ENCODE measurements at places on chromosomes 12 and 14. TPM values are rescaled to one million over a fixed set of nuclear protein-coding genes. Genes with fewer than 3 reads are reported as not detected.

DNA sequence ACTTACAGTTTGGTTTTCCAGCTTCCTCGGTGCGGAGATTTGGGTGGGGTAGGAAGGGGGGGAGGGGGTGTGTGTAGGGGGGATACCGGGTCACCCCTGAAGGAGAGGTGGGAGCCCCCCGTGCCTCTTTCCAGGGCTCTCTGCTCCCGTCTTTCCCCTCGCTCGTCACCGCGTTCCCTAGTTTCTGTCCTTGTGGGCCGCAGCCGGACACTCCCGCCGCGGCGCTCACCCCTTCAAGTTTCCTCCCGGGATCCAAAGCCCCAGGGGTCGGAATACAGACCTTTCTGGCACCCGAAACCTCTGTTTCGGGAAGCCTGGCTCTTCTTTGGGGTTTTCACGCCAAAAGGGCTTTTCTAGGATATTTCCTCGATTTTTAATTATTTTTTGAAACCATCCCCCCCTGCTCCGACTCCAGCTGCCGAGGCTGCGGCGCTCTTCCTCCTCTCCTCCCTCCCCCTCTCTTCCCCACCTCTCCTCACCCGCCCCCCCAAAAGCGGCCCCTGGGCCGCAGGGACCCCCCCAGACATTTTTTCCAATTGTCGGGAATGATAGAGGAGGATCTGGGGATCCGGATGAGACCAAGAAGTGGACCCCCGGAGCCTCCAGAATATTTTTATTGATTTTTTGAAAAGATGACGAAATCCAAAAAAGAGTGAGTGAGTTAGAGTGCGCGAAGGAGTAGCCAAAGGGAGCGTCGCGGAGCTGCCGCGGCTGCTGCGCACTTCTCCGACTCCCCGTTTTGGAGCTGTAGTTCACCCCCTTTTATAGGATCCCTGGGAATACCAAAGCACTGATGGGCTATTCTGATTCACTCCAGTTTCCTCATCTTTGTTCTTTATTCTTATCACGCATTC is 1.7 kb downstream of the CCND2 start:
- DNase-seq, result no peak

DNA sequence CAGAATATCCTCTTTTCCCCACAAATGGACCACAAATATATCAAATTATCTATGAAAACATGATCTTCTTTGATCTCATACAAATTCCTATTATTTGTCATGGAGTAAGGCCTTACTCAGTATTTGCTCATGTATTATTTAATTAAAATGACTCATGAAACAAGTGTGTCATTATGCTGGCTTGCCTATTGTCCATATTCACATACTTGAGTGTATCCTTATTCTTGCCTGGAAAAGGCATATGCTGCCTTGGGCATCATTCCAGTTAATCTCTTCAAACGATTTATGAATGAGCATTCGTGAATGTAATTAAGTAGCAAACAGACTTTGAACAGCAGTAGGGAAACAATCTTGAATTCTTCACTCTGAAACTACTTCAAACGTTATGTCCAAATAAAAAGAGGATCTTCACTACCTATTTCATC is 22.6 kb upstream of the SNRPF start:
- no peak for DNase-seq

The RPGRIP1 gene
- not detected for total RNA-seq

DNA sequence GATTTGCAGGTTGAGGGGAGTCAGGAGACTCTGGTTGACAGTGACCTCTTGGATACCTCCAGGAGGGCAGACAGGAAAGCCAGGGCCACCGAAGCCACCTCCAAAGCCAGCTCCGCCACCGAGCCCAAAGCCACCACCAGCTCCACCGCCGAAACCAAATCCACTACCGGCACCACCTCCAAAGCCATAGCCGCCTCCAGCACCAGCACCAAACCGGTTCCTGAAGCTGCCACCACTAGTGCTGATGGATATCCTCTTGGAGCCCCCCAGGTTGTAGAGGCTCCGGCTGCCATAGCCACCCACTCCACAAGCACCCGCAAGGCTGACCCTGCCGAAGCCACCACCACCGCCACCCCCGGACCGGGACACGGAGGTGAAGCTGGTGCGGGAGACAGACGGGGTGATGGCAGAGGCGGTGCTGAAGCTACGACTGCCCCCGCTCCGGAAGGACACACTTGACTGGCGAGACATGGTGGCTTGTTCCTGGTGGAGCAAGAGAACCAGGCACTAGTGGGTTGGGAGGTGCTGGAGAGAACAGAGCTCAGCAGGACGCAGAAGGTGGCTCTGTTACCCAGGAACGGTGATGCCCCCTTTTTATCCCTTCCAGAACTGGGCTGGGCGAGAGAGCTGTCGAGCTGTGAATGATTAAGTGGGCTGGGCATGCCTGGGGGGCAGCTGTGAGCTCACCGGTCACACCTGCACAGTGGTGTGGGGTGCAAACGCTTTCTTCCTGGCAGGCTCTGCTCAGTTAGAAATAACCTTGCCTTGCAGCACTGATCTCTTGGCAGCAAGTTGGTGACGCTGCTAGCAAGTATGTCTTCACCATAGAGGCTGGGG is at the start of gene KRT5:
Gene KRT5, minus strand, starts transcription at position 569 of the 837 bp plus-strand sequence. Its CDS starts 98 bp downstream, at position 471.
- no peak for DNase-seq

DNA sequence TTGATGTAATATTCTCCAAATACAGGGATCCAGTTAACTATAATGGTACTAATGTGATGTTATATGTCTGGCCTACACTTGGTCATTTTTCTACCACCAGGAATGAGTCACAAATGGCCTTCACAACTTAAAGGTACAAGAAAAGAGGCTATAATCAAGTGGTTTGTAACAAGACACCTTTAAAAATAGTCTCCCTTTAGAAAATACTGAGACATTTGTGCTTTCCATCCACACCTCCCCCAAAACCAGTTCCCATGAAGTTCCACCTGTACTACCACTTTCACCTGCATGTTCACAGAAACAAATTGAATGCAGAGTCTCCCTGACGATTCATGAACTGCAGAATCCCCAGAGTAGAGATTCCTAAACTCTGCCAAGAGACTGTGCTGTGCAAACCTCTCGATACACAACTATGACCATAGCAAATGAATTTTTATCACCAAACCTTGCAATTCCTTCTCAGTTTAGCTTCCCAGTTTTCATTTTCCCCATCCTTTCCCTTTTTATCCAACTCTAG is 6.0 kb downstream of the BTG1 start:
- DNase-seq, result no peak

The MDGA2 gene
- not detected for total RNA-seq

The PLBD1 gene
- 65.5 TPM for total RNA-seq

The PPFIA2 gene
- total RNA-seq, result 2.2 TPM

GRCh38 chr12:47165934-47166333 is 86.2 kb upstream of the AMIGO2 start:
- no peak for DNase-seq

DNA sequence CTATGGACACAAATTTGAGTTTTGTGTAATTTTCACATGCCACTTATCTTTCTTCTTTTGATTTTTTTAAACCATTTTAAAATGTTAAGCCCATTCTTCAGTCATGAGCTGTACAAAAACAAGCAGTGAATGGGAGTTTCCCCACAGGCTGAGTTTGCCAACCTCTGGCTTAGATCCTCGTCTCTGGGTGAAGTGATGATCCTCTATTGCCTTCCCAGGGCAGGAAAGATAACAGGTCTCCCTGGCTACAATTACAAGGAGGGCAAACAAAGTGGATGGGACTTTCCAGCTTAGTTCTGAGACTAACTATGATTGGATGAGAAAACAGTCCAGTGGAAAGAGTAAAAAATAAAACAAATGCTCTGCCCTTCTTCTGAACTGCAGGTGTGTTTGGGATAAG is 203.7 kb downstream of the SPTSSA start:
- no peak for DNase-seq

- no peak for DNase-seq
Observed at GRCh38 chr14:100748403-100748802, 21.7 kb downstream of the DLK1 start.

DNA sequence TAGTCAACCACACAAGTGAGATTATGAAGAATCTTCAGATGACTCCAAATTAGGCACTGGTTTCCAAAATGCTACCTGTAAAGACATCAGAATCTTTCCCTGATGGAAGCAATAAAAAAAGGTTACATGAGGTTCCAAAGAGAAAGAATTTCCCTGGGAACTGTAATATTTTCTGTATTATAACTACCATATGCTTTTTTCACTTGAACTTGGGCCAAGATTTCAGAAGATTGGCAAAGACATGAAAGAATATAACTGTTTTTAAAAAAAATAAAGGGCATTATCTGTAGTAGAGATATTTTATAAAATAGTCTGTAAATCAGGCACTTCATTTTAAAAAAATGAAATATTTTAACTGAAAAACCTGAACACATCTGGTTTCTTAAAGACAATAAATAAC is 12.9 kb downstream of the HECTD1 start:
- no peak for DNase-seq

DNA sequence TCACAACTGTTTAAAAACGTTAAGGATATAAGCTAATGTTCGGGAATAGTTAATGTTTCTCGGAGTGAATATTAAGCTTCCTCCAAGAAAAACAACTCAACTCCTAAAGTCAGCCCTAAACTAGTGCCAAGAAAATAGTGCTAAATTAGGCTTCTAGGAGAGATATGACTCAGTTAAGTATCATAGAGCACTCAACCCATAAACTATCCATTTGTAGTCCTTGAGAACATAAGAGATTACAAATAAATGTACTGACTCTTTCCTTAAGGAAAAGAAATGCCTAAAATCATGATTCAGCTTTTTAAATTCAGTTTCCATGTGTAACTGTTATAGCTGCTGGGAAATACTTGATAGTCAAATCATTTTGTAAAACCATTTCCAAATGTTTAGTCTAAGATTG is 117.1 kb downstream of the HMGA2 start:
- DNase-seq, result no peak

The SERPINA10 gene
- total RNA-seq, result 0.31 TPM

- DNase-seq, result peak; percentile 97
Observed at GRCh38 chr12:46382964-46383653, 10.5 kb upstream of the SLC38A2 start.

DNA sequence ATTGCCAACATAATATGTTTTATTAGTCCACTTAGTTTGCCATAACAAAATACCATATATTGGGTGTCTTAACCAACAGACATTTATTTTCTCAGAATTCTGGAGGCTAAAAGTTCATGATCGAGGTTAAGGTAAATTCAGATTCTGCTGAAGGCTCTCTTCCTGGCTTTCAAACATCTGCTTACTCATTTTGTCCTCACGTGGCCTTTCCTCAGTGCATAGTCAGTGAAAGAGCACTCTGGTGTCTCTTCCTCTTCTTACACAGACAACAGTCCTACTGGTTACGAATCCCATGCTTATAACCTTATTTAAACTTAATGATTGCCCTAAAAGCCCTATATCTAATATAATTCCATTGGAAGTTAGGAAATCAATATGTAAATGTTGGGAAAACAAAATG is 479.7 kb downstream of the FSCB start:
- DNase-seq, result no peak

GRCh38 chr12:5914387-5915149 is 30.5 kb downstream of the ANO2 start:
- DNase-seq, result no peak

The OTOGL gene
- 0.47 TPM for total RNA-seq

DNA sequence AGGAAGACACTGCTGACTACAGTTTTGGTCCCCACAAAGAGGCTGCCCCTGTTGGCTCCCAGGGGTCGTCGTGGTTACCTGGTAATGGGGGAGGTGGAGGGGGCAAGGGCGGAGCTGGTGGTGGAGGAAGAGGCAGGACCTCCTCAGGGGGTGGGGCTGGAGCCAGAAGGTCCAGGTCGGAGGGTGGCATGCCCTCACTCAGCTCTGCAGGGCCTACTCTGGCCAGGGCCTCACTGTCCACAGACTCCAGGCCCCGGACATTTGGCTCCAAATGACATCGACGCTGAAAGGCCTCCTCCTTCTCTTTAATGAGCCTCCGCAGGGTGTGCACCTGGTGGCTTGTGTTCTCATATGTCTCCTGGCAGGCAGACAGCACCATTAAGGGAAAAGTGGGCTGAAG is 28.5 kb downstream of the PRPF40B start:
- no peak for DNase-seq

- DNase-seq, result no peak
Observed at GRCh38 chr12:94401326-94401725, 58.3 kb downstream of the CEP83 start.

The PLEKHG3 gene
- total RNA-seq, result 90.1 TPM

DNA sequence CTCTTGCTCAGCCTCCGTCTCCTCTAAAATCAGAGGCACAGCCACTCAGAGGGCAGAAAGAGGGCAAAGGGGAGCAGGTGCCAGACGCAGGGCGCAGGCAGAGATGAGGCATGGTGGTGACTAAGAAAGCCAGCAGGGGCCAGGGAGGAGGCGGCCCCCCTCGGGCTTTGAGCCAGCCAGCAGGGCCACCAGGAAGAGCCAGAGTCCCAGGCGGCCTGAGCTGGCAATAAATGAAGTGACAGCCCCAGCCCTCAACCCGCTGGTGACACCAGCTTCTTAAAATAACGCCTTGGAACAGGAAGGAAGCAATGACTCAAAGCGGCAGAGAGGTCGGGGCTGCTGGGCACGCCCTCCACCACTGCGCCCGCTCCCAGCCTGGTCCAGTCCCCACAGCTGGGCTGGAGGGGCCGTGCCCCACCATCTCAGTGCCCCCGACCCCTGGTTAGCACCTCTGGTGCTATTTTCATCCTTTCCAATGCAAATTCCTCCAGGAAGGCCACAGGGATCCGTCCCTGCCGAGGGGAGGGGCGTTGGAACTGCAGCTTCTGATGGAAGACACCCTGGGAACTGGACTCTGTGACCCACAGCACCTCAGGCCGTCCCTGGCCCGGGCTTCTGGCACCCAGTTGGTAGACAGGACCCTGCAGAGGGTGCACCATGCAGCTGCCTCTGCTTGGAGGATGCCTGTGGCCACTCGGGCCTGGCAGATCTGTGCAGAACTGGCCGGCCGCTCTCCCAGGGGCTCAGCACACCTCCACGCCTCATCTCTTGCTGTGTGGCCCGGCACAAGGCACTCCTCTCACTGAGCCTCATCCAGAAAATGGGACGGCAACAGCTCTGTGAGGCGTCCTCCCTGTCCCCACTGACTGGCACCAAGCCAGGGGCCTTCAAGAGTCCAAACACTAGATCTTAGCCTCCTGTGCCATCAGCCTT is 113.7 kb downstream of the NCOR2 start:
- DNase-seq, result peak; percentile 86

GRCh38 chr14:73265721-73266046 is 28.4 kb downstream of the PAPLN start:
- no peak for DNase-seq
